ENCODE measurements at places on chromosomes 12 and 14.

DNA sequence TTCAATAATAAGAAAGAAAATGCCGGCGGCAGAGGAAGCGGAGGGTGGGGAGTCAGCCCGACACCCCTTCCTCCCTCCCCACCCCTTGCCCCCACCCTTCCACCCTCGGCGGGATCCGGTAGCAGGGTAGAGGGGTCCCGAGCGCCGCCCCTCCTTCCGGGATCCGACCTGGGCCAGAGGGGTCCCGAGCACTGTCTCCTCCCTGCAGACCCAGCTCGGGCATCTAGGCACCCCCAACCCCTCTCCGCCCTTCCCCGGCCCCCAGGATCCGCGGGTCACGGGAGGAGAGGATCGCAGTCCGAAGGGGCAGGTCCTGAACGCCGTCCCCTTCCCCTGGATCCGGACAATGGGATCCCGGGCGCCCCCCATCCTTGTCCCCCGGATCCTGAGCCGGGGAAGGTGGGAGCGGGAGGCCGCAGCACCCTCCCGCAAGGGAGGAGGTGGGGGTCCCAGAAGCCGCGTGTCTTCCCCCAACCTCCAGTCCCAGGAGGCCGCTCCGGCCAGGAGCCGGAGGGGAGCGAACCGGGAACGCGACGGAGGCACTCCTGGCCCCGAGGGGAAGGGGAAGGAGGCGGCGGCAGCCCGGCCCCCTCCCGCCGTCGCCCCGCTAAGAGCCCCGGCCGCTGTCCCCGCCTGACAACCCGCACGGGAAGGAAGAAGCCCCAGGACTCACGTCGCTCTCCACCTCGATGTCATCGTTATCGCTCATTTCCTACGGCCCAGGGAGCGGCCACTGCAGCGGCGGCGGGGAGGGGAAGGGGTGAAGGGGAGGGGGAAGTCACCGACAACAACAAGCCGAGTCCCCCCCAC, 481 bp downstream of the MAX start:
- no peak for DNase-seq

- no peak for DNase-seq
Observed at GRCh38 chr12:97464385-97465321, 2.0 kb downstream of the RMST start.

GRCh38 chr14:30620178-30620577, 1.9 kb upstream of the SCFD1 start:
- DNase-seq, result no peak

DNA sequence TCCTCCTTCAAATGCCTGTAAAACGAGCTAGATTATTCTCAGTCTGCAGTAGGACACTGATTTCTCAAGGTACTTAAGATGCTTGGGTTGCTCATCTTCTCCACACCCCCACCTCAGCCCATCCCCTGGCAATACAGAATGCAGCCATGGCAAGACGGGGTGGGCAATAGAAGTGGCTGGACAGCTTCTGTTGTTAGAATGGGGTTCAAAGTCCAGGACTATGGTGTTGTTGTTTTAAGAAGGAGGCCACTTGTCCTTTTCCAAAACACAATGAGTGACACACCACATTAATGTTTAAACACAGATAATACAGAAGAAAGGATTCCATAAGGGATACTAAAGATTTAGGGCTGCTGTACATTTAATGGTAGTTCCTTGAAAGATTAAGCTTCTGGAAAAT, 188.9 kb upstream of the BCL2L14 start:
- no peak for DNase-seq

DNA sequence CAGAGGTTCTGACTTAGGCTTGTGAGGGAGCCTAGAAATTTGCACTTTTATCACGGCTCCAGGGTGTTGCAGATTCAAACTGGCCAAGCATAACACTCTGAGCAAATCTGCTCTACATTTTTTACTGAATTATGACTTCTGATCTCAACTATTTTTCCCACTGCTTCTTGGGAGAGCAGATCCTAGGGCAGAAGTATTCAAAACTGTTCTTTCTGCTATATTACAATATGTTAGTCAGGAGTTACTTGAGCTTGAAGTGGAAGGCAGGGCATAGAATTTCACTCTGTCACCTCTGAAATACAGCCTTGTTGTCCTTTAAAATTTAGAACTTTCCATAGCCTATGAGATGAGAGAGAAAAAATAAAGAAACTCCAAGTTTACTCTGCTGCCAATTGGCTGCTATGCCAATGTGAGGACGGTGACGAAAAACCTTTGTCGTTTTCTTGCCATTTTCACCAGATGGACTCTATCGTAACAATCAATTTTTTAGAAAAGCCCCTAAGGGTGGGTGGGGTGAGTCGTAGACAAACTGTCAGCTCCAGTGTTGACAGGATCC, 16.4 kb upstream of the KERA start:
- DNase-seq, result no peak

DNA sequence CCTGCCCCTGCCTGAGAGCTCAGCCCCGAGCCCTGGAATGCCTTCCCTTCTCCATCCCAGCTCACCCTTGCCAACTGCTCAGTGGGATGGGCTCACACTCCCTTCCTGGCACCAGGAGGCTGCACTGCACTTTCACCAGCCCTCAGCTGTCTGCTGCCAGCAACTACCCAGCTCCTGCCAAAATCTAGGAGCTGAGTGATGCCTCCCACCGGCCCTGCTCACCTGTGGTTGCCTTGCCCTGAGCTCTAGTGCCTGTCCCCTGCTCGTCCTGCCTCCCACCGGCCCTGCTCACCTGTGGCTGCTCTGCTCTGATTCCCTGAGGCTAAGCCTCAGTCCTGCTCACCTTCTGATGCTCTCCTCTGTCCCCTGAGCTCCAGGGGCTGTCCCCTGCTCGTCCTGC, 119.8 kb downstream of the TMEM121 start:
- no peak for DNase-seq

- DNase-seq, result no peak
Observed at GRCh38 chr14:105021656-105022275, 883 bp upstream of the CDCA4 start.

- DNase-seq, result no peak
Observed at GRCh38 chr12:2614341-2614740, 180.4 kb upstream of the FKBP4 start.

DNA sequence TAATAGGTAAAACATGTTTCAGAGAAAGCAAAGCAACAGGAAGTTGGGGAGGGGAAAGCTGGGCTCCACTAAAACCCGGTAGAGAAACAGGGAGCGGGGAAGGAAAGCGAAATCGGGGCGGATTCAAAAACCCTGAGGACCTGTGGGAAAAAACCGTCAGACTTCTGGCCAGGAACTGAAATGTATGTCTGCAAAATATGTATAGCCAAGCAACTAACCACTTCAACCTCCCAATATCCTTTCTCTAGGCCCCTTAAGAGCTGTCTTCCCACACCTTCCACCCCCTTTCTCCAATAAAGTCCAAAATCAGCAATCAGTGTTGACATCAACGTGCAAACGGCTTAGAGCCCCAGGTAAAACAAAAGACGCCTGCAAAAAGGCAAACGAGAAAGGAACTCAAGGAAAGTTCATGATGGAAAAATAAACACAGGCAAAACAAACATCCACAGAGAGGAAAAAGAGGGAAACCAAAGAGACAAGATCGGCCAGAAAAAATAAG, 32.8 kb downstream of the SIX1 start:
- DNase-seq, result no peak

DNA sequence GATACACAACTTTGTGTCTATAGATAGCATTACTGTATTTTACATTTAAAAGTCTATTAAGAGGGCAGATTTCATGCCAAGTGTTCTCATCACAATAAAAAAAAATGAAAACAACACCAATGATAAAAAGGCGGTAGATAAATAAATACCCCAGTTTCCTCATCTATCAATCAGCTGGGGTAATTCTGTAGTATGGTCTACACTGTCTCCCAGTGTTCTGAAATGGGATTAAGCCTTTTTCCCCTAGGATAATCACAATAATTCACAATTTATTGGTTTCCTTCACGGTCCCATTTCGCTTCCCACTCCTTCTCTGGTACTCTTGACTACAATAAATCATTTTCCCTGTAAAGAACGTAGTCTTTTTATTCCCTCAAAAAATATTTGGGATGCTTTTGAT, 114.3 kb downstream of the SSPN start:
- DNase-seq, result no peak

DNA sequence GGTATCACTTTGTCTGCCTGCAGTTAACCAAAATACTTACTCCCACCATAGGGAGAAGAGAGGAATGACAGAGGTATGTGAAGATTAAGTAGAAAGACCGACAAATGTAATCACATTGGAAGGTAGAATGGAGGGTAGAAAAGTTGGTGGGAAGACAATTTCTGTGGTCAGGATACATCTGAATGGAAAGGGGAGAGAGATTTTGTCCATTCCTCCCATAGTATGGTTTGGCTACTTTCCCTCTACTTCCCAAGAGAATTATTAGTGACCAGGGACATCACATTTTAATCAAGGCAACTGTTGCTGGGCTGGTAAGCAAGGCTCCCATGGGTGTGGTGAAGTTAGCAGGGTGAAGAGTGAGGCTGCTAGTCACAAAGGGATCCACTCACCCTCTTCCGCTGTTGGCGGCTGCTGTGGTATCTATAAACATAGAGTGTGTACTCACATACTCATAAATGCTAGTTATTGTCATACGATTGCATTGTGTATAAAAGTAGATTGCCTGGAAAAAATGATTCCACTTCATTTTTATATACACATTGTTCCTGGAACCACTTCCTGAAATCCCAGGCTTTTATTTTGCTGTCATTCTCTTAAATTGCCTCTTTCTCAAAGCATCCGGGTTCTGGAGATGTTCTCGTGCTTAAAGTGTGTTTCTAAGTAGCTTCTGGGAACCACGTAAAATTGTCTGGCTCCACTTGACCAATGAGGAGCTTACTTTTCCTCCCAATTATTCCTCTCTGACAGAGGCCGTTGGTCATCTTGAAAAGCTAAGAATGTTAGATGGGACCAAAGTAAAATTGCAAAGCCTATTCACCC, 413.1 kb downstream of the ZFP36L1 start:
- no peak for DNase-seq

- no peak for DNase-seq
Observed at GRCh38 chr14:62064751-62065323, 302.6 kb downstream of the SNAPC1 start.

- no peak for DNase-seq
Observed at GRCh38 chr14:90503582-90503981, 106.8 kb downstream of the CALM1 start.

DNA sequence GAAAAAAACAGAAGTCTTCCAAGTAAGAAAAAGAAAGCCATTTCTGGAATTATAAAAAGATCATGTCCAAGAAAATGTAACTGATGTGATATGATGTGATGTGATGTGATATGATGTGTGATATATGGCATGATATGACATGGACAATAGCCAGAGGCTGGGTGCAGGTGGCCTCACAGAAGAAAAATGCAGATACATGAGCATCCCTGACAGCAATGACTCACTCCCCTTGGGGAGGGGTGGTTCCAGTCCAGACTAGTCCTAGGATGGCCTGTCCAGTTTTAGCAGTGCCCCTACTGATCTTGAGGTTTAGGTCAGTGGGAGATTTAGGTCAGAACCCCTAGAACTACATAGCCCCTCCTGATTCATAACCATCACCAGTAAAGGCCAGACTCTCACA, 3.5 kb upstream of the RHOJ start:
- DNase-seq, result no peak

GRCh38 chr12:51171884-51172514, 936 bp downstream of the TFCP2 start:
- DNase-seq, result no peak

DNA sequence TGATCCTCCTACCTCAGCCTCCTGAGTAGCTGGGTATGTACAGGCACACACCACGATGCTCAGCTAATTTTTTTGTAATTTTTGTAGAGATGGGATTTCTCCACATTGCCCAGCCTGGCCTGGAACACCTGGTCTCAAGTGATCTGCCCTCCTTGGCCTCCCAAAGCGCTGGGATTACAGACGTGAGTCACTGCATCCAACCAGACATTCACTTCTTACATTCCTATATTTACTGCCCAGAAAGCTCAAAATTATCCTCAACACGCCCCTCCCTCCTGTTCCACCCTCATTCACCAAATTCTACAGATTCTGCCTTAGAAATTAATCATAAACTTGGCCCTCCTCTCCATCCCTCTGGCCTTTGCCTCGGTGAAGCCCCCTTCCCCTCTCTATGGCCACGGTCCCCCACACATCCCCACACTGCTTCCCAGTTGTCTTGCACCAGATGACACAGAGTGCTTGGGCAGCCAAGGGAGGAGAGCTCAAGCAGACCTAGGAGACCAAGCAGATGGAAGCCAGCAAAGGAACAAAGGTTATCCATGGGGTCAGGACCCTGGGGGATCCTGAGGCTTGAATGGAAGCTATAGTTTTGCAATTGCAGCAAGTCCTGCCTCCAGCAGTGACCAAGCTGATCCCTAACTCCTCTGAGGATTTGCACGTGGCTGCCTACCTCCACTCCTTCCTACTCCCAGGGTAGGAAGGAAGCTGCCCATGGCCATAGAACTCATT, 213.2 kb upstream of the FOXN3 start:
- DNase-seq, result no peak

DNA sequence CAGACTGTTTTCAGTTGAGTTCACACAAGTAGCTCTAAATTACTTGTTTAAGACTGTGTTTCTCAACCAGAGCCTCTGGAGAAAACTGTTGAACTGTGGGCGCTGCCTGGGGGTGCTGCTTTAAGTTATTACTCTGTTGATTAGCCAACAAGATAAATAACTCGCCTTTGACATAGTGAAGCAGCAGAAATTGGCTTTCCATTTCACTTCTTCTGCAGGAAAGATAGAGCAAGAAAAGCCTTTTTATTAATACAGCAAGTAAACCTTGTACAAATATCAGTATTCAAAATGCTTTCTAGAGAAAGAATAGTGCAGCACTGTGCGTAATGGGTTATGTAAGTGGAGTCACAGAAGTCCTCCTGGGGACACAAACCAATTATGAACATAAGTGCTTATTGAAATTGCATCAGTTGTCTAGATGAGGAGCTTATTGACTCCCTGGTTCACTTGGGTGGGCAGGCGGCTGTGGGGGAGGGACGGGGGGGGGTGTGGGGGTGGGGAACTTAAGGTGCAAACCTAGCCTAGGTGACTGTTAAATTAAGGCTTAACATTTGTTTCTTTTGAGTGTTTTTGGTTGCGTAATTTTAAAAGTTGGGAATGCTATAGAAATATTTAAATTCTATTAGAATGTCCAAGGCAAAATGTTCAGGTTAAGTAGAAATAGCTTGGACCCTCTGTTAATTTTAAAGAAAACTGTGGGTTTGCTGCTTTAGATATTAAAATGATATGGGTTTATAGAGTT, 6.3 kb downstream of the FRS2 start:
- no peak for DNase-seq

DNA sequence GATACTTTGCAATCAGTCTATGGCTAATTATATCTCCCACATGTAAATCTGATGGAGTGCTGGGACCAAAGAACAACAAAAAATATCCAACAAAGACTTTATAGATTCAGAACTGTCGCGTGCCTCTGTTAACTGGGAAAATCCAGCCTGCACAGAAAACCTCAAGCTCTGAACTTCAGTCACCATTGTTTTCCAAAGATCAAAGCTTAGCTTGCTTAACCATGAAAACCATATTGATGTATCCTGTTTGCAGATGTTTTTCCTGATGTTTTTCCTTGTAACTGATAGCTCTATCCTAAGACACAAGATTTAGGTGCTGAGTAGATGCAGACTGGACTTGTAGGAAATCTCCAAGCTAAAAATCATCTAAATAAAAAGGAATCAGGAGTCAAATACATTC, 163.7 kb downstream of the GXYLT1 start:
- no peak for DNase-seq

GRCh38 chr12:133233006-133233405, 2.7 kb downstream of the ANHX start:
- DNase-seq, result no peak

Measured in globus pallidus (tissue), 1 donor.